ENCODE measurements at places on chromosomes 11 and 22.

- DNase-seq: no peak
Measured at GRCh38 chr11:19642185-19643158, 70.2 kb upstream of the NAV2 start.

- no peak for DNase-seq
Measured at GRCh38 chr11:10650630-10651029, 42.9 kb downstream of the IRAG1 start.

DNA sequence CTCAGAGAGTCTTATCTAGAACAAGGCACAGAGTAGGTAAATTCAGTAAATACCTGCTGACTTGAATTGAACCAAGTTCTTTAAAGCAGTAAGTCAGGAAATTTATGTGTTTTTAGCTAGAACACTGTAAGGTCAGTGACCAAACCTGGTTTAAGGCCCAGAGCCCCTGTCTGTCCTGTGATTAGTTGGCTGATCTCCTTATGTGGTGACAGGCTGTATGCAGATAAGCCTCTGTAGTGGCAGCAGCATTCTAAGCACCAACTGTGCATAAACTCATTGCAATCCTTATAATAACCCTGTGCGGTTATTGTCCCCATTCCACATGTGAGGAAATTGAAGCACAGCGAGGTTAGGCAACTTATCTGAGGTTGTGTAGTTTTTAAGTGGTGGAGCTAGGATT, 40.5 kb downstream of the FBXO7 start:
- DNase-seq: no peak

DNA sequence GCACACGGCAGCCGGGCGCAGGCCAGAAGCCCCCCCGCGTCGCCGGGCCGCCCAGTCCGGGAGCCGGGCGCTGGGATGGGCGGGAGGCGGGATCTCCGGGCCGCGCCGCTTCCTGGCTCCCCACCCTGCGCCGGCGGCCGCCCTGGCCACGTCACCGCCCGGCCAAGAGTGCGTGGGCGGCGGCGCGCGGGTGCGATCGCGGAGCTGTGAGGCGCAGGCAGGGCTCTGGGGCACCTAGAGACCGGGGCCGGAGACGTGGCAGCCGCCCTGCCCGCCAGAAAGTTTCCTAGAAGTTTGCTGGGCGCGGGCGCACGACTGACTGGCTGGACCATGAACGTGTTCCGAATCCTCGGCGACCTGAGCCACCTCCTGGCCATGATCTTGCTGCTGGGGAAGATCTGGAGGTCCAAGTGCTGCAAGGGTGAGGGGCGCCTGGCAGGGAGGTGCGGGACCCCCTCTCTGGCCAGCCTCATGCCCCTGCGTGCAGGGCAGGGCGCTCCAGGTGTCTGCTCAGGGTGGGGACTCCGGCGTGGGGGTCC, at the start of gene KDELR3:
TSS of gene KDELR3 (plus strand) at position 193 of the 539 bp plus-strand sequence. CDS start at position 331, 138 bp downstream.
- peak; percentile 48 for DNase-seq

GRCh38 chr11:17972987-17973386, 39.9 kb downstream of the SERGEF start:
- DNase-seq: peak; percentile 39

- DNase-seq: no peak
Measured at GRCh38 chr22:49953027-49953679, 7.4 kb upstream of the PIM3 start.

DNA sequence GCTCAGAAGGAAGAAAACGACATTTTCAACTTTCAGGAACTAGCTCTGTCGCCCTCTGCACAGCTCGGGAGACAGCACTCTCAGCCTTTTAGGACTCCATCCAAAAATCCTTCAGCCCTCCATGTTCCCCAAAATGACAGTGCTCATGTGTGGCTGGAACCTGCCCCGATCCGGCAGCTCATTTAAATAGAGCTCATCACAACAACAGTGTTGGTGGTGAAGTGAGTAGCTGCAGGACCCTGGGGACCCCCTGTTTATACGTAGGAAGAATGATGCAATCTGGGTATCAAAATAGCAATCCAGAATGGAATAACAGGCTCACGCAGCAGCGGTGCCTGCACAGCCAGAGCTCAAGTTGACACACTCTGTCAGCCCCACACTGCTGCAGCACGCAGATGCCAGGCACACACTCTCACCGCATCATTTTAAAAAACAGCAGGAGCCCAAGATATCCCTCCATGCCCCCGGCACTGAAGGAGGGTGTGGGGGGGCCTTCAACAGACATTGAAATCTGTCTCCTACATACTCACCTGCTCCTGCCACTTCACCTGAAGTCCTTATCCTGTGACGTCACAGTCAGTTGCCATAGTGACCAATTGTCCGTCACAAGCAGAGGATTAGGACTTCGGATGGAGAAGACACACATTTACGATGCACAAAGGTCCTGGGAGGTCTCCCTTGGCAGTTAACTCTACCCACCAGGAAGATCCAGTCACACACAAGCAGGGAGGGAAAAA, 24.0 kb downstream of the TRIM66 start:
- DNase-seq: no peak

DNA sequence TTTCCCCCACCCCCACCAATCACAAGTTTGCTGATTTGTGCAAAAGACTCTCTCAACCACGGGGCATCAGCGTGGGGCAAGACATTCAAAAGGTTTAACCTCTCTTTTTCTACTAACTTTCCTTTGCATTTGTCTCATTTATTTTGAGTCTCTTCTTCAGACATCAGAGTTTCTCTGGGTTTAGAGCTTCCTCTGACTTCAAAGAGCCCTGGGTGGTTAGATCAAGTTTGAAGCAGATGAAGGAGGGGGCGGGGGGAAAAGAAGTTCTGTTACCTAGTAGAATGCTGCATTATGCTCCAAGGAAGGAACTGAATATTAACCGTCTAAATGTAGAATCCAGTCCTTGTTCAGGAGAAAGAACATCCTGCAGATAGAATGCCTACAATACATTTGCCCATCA, 24.5 kb downstream of the GAS2 start:
- DNase-seq: no peak

- DNase-seq: no peak
Measured at GRCh38 chr22:24289114-24289513, 18.5 kb downstream of the SPECC1L start.

DNA sequence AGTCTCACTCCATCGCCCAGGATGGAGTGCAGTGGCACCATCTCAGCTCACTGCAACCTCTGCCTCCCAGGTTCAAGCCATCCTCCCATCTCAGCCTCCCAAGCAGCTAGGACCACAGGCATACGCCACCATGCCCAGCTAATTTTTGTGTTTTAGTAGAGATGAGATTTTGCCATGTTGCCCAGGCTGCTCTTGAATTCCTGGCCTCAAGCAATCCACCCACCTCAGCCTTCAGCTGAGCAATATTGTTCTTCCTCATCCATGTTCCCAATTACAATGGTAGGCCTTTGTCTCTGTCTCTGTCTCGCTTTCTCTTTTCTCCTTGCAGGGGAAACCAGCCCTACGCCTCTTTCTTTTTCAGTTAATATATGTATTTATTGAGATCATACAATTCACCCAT, 10.3 kb downstream of the HSPA8 start:
- no peak for DNase-seq

- no peak for DNase-seq
Measured at GRCh38 chr11:112179601-112180000, 4.3 kb downstream of the BCO2 start.

DNA sequence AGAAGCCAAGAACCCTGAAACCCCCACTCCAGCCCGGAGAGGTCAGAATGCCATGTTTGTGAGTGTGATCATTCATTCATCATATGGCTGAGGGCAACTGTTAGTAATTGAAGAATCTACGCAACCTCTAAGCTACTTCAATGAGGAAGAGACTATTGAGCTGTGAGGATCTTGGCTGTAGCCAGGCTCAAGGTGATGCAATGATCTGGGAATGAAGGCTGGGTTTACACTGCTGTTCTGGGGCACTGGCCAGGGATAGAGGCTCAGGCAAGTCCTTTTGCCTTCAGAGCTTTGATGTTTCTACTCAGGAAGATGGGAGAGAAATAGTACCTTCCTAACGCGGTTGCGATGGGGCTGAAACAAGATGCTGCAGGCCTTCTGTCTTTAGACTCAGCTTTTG, 12.9 kb downstream of the CRYBB2 start:
- no peak for DNase-seq

- DNase-seq: no peak
Measured at GRCh38 chr11:96114178-96115064, 190.5 kb upstream of the MTMR2 start.

GRCh38 chr11:77501758-77502157, 27.9 kb upstream of the PAK1 start:
- no peak for DNase-seq

GRCh38 chr22:16915701-16916100, 90.5 kb upstream of the XKR3 start:
- no peak for DNase-seq

DNA sequence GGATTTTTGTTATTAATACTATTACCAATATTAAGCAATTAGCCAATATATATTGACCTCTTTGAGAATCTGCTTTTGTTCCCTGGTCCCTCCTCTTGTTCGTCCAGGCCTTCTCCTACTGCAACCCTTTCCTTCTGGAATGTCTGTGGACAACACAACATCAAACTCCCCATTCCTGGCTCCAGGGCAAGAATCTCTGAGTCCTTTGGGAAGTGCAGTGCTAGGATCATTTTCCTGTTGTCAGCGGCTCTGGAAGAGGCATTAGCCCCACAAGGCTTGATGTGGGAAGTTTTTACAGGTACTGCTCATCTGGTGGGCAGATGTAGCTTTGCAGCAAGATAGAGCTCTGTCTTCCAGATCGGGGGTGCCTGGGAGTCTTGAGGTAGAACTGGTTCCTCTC, 74.3 kb downstream of the RPUSD4 start:
- peak; percentile 46 for DNase-seq

DNA sequence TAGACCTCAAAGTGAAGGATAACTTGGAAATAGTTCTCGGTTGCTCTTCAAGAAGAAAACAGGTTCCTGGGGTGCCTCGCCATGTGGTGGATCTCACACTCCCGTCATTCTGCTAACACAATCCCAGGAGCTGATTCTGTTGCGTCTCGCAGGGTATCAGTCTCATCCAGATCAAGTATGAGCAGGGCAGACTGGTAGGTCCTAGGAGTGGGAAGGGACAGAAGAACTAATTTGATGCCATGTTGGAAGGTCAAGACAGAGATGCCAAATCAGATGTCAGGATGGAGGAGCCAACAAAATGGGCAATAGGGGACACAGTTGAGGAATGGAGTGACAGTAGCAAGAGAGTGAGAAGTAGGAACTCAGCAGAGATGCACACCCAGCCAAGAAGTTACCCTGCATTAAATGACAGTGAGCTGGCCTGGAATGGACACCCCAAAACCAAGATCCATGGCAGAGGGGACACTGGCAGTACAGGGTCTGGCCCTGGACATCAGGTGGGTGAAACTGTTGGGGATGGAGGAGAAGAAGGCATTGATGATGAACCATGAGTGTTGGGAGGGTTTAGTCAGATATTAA, 76.2 kb downstream of the BDNF start:
- no peak for DNase-seq

DNA sequence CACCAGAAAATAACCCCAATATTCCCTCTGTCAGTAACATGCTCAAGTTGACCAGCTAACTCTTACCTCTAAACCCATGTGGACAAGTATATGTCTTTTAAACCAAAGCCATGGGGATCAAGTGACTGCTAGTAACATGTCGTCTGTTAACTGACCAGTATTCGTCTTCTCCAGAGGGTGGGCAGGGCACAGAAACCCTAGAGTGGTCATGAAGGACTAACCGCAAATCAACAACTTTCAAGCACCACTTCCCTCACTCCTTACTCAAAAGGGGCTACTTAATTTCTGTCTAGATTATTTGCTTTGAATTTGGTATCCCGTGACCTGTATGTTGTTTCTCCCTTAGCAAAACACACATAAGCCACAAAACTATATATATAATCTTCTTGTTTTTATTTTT, 293.2 kb downstream of the SWAP70 start:
- DNase-seq: no peak

GRCh38 chr11:61370349-61371005, 8.3 kb downstream of the TMEM138 start:
- DNase-seq: no peak

- DNase-seq: no peak
Measured at GRCh38 chr22:17446698-17447097, 77.4 kb downstream of the CECR2 start.

- no peak for DNase-seq
Measured at GRCh38 chr11:13327421-13327820, 49.8 kb downstream of the BMAL1 start.

DNA sequence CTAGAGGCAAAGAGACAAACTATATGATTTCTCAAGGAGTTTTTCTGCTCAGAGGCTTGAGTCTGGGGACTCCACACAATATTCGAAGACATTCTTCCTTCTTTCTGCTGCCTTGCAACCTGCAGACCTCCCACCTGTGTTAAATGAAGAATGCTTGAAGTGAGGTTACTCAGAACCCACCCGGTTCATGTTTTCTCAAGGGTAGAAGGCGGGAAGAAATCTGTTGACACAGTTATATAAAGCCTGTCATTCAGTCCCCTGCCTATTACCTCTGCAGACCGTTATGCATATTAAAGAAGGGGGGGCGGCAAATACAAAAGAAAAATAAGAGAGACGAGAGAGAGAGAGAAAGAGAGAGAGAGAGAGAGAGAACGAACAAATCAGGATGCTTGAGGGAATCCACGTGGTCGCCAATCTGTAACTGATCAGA, 2.2 kb upstream of the KMT2A start:
- DNase-seq: no peak

DNA sequence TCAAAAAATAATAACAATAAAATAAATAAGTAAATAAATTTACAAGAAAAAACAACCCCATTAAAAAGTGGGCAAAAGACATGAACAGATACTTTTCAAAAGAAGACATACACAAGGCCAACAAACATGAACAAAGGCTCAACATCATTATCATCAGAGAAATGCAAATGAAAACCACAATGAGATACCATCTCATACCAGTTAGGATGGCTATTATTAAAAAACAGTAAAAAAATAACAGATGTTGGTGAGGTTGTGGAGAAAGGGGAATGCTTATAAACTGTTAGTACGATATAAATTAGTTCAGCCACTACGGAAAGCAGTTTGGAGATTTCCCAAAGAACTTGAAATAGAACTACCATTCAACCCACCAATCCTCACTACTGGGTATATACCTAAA, 44.6 kb downstream of the PRCP start:
- no peak for DNase-seq

- DNase-seq: no peak
Measured at GRCh38 chr11:59810911-59811259, 307 bp upstream of the MRPL16 start.

DNA sequence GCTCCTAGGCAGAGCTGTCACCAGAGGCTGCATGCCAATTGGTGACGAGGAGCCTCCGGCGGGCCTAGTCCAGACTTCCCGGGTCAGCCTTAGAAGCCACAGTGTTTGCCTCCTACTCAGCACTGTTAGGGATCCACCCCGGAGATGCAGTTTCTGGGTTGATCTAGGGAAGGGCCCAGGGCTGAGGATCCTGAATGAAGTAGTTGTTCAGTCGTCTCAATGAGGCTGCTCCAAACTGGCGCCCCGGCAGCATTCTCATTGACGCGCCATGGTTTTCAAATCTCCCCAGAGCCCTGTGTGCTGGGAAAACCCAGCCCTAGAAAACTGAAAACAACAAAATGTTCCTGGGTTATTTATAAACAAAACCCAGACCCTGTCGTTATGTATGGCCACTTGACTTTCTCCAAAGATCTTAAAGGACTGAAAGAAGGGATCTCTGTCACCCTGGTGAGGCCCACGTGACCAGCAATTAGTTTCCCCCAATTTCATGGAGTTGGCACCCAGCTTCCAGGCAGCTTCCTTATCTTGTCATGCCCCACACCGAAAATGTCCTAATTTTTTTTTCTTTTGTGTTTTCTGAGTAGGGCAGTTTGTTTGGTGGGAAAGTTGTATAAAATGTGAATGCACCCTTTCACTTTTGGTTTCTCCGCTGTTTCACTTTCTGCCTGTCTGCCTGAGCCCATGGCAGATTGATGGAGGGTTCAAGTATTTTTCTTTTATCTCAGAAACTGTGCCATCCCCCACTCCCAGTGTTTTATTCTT, 2.0 kb upstream of the EHD1 start:
- no peak for DNase-seq

All from NCI-H226 (cell line).